D341Med (cell line): ENCODE measurements at places on chromosomes 12 and 14.

DNA sequence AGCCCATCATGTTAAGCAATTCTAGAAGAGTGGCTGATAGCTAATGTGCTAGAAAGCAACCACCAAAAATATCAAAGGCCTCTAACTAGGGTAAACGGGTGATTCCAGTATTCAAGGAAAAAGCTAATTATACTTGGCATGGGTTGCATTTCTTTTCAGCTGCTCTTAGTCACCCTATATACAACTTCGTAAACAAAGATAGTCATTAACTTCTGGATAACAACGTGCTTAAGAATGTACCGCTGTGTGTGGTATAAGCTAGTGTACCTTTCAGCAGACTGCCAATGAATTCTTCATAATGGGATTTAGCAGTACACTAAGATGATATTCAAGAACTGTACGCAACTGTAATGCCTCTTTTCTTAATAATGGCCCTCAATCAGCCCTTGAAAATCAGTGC is 42.2 kb upstream of the SLC6A13 start:
- DNase-seq, result no peak

DNA sequence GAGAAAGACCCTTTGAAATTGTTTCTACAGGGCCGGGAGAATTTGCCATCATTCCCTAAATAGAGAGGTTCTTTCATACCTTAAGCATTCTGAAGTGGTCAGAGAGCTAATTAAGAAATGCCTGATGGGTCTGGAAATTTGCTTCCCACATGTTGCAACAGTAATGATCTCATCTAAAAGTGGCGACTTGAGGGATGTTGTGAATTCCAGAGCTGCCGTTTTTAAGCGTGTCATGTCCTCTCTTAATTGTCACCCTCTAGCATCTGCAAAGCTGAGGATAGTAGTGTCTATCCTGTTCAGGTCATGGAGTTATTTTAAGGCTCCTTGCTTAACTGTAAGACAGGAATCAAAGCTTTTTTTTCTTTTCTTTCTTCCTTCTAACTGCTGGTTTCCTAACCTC is 60.4 kb downstream of the FOS start:
- DNase-seq, result no peak

- no peak for DNase-seq
Observed at GRCh38 chr14:24145690-24146452, 539 bp downstream of the PSME2 start.

DNA sequence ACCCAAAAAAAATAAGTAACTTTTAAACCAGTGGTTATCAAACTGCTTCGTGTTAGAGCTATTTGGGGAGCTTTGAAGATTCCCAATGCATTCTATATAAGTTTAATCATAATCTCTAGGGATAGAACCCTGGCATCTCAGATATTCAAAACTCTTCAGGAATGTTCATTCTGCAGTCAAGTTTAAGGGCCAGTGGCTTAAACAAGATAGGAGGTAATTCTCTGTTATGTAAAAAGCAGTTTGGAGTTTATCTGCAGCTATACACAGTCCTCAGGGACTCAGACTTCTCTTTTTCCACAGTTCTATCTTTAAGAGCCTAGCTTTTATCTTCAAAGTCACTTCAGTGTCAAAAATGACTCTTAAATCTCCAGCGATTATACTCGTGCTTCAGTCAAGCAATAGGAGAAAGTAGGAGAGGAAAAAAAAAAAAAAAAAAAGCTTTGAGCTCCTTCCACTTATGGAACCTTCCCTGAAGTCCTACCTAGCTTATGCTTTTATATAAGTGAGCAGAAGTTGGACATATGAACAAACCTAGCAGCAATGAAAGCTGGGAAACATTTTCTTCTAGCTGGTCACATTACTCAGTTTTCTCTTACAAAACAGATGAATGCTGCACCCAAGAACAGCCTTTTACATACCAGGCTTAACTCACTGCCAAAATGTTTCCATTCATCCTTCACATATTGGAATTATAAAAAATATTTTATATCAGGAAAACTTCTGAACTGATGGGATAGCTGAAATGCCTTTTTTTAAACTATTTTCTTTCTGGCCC is 302.8 kb downstream of the FSCB start:
- no peak for DNase-seq

GRCh38 chr12:66119229-66119869 is 11.2 kb downstream of the LLPH start:
- DNase-seq, result no peak

GRCh38 chr12:116265351-116266147 is 11.9 kb downstream of the MED13L start:
- DNase-seq, result no peak

GRCh38 chr14:21075719-21076437 is 5.8 kb downstream of the ARHGEF40 start:
- no peak for DNase-seq

DNA sequence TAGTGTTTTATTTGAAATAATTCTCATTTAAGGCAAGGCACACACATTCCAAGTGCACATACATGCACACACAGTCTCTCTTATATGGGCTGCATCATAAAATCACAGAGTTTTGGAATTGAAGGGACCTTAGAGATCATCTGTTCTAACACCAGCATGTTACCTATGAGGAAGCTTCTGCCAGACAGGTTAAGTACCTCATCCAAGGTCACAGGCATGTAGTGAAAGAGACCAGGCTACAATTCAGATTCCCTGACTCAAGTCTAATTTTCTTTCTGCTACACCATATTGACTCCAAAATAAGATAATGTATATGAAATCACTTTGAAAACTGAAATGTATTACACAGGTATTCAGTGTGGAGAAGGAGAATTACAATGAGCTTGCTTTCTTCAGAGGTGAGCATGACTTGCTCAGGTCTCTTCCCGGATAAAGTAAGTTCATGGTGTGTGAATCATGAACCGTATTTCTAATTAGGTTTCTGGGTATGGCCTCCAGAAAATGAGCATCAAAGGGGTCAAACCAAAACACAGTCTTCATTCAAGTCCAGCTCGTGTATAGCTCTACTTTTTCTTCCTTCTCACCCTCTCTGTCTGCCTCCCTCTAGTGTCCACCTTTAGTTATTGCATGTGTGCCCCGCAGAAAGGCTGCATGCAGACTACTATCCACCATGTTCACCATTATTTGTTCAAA is 411.9 kb downstream of the FUT8 start:
- DNase-seq, result peak; percentile 66

DNA sequence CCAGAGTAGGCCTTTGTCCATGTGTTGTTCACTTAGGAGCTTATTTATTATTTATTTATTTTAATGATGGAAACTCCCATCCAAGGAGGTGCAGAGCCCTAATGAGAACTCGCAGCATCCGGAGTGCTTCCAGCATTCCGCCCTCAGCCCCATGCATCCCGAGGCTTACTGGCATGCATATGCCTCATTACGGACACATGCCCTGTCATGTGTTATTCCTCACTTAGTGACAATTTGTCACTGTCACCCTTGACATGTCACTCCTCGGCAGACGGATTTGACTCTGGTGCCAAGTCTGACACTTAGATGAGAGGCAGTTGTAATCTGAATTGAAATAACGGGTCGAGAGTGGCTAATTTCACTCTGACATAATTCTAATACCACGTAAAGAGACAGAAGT is 132.8 kb downstream of the VRK1 start:
- no peak for DNase-seq

- peak; percentile 92 for DNase-seq
Observed at GRCh38 chr14:104341532-104342434, 203.4 kb downstream of the KIF26A start.

DNA sequence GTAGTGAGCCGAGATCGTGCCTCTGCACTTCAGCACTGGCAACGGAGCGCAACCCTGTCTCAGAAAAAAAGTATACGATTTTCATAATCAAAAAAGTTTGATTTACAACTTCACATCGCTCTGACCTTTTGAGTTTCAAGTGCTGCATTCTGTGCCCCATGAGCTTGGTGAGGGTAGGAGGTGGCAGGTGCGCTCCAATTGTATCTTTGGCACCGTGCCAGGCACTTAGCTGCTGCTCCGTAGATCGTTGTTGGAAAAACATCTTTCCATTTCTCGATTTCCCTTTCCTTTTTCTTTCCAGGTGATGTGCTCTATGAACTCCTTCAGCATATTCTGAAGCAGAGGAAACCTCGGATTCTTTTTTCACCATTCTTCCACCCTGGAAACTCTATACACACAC is 203.7 kb downstream of the ETV6 start:
- DNase-seq, result no peak

- no peak for DNase-seq
Observed at GRCh38 chr12:23185346-23185745, 560.4 kb downstream of the ETNK1 start.

GRCh38 chr14:92652413-92653151 is 95.8 kb downstream of the LGMN start:
- DNase-seq, result no peak

DNA sequence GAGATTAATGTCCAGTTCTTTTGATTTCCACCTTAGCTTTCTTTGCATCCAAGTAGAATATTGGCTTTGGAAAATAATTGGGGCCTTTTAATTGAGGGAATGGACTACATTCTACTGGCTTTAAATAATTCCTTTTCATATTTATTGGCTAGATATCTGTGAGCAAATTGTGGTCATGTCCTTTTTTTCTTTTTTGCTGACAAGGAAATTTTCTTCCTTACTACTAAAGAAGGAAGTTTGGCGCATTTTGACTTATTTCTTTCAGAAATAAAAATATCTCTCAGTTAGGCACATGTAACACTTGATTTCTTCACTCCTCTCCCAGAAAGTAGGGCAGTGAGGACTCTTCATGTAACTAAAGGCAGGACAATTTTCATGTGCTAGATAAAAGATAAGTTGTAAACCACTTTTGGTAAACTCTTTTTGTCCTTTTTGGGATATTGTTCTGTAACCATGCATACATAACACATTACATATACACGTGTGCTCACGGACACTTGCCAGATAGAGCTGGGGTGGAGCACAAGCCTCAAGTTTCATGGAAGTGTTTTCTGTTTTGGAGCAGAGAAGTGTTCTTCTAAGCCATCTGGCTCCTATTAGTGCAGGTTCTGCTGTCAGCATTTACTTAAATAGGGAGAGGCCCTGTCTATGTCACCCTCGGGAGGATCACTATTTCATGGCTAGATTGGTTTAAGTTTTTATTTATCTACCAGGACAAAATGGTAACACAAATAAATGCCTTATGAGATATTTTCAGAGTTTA is 85.1 kb upstream of the LRIG3 start:
- no peak for DNase-seq

GRCh38 chr12:89800435-89800834 is 91.8 kb upstream of the ATP2B1 start:
- DNase-seq, result no peak

DNA sequence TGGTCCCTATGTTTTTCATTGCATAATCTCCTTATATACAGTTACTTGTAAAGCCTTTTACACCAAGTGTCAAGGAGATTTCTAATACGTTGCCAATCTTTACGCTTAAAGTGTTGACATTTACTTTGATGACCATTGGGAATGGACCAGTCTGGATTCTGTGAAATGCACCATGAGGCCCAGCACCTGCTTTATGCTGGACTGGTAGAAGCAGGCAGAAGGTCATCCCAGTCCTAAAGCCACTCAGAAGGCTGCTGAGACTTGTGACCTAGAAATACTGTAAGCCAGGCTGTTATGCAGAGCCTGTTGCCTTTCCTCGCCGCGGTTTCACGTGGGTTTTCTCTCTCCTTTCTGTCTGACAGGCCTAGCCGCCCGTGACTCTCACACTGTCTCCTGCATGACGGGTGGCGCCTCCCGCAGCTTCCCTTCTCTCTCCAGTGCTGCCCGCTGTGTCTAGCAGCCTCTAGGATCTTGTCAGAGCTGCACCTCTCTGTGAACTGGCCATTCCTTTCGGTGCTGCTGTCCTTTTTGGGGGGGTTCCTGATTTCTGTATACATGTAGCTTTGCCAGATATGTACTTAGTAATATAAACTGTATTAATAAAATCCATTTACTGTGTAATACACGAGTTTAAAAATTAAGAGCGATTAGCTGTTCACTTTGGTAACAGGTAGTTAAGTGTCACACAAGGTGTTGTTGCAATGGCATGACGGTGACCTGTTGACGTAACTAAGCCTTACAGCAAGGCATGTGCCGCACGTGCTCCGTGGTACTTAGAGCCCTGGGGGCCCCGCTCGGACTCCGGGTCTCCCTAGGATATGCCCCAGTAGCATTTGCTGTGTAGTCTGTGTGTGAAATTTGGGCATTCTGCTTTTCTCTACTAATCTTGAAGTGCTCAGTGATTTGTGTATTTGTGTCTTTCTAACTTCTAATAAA is 29.7 kb downstream of the XRCC3 start:
- DNase-seq, result no peak

DNA sequence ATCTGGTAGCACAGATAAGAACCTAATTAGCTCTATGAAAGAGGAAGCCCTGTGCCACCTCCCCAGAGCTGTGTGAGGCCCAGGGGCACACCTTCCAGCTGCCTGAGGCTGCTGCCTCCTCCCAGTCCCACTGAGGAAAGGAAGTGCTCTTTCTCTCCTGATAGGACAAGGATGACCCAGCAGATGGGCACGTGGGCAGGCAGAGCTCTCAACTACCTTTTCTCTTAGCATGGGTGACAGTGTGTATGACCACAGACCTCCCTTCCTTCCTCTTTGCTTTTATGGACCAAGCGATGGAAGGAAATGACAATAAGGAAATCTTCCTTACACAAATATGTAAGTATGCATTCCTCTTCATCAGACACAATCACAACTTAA is 127.6 kb upstream of the AMIGO2 start:
- no peak for DNase-seq

GRCh38 chr12:6166808-6167207 is 33.4 kb upstream of the CD9 start:
- DNase-seq, result no peak

GRCh38 chr12:29781705-29782266 is 2.0 kb downstream of the TMTC1 start:
- DNase-seq, result no peak

- no peak for DNase-seq
Observed at GRCh38 chr12:32503730-32504129, 104.4 kb downstream of the FGD4 start.

- no peak for DNase-seq
Observed at GRCh38 chr14:77003960-77004710, 24.4 kb downstream of the IRF2BPL start.

DNA sequence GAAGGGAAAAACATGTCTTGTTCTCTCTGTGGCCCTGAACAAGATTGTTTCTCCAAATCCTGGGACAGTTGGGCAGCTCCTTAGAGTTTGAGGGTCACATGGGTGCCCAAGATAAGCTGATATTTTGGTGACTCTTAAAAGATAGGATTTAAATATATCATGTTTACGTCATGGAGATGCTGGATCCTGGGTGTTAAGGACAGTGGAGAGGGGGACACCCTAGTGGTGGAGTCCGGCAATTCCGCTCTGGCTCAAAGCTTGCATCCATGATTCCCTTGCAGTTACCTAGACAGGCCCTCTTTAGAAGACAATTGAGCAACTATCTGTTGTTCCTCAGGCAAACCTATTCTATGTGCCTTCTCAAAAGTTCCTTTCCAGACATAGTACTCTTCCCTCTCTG is 101.8 kb downstream of the CMKLR1 start:
- peak; percentile 45 for DNase-seq

DNA sequence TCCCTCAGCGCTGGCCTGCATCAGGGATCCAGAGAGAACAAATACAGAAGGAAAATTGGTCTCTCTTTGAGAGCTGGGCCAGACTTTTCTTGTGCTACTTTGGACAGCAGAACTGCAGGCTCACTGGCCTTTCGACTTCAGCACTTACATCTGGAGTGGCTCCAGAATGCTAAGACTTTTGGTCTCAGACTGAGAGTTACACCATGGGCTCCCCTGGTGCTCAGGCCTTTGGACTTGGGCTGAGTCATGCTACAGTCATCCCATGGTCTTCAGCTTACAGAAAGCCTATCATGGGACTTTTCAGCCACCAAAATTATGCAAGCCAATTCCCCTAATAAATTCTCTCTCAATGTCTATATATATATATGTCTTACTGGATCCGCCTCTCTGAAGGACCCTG is 9.0 kb upstream of the CD163 start:
- DNase-seq, result no peak
